ENCODE measurements at places on chromosomes 12 and 14.
A peak's percentile ranks its signal among the peaks of the same experiment; 100 is the strongest.

DNA sequence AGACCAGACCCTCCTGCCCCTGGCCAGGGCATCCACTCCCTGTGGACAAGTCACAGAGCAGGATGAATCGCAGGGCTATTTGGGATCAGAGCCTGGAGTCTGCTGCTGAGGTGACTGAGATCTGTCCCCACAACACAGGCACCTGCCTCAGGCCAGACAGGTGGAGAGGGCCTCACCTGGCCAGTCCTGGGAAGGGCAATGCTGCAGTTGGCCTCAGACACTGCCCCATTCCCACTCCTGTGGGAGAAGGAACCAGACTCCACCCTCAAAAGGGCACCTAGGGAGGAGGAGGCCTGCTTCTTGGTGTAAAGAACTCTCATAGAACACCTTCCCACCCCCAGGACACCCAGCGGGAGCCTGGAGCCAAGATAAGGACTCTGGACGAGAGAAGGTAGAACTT, 48.3 kb upstream of the PLEKHG6 start:
- DNase-seq = no peak

- DNase-seq = no peak
Observed at GRCh38 chr14:20333494-20333841, 389 bp upstream of the CCNB1IP1 start.

- DNase-seq = no peak
Observed at GRCh38 chr14:24818058-24818822, 184.2 kb upstream of the GZMB start.

- peak; percentile 82 for DNase-seq
Observed at GRCh38 chr14:95519699-95520098, 3.2 kb upstream of the SYNE3 start.

DNA sequence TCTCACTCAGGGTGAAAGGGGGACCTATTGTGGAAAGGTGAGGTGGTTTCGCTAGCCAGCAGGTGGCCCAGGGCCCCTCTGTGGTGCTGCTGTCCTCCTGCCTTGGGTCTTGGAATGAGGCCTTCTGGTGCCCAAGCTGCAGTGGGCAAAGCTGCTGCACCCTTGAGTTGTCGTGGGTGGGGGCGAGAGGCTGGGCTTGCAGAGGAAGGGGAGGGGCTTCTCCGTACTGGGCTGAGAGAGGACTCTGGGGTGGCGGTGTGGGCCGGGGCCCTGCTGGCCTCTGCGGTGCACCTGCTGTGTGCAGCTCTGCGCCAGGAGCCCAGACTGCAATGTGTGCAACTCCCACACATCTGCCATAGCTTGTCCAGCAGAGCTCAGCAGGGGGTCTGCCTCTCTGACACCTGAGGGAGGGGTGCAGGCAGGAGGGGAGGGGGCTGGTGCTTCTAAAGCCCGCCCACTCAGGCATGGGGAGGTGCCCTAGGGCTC, 145.8 kb downstream of the KIF26A start:
- DNase-seq = no peak

DNA sequence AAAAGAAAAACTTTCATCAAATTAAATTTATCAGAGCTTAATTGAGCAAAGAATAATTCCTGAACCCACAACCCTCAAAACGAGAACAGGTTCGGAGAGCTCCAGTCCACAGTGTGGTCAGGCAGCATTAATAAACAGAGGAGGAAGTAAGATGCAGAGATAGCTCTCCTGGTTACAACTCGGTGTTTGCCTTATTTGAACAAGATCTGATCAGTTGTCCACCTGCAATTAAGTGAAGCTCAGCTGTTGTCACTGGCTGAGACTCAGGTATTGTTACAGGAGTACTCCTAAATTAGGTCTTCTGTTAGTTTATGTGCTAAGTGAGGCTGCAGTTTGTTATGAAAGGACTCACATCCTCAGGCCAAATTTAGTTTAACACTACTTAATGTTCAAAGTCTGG, 451.4 kb upstream of the PDE3A start:
- DNase-seq = no peak

DNA sequence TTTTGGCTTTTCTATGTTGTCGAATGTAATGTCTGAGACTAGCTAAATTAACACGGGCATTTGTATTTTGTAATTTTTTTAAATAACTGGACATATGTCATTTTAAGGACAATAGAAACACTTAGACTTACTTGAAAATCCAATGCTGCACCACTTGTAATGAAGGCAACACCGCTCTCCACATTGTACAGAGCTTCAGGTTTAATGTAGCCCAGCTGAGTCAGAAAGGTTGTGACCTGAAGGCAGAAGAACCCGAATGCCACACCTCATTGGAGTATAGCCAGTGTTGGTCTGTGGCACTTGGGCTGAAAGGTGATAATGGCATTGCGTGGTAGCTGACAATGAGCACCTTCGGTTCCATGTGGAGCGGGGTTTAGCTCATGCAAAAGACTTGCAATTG, 79.3 kb downstream of the KICS2 start:
- DNase-seq = no peak

GRCh38 chr12:96500693-96501092, 11.3 kb downstream of the CFAP54 start:
- DNase-seq = no peak

All from stimulated activated CD4-positive, alpha-beta T cell treated with anti-CD3 and anti-CD28 coated beads, Interleukin-15, amount 100 ng/mL, for 24 hours (primary cell).